Omental fat pad (tissue), 4 donors: ENCODE measurements at places on chromosomes 6 and 20. TPM values are rescaled to one million over a fixed set of nuclear protein-coding genes. Genes with fewer than 3 reads are reported as not detected.

DNA sequence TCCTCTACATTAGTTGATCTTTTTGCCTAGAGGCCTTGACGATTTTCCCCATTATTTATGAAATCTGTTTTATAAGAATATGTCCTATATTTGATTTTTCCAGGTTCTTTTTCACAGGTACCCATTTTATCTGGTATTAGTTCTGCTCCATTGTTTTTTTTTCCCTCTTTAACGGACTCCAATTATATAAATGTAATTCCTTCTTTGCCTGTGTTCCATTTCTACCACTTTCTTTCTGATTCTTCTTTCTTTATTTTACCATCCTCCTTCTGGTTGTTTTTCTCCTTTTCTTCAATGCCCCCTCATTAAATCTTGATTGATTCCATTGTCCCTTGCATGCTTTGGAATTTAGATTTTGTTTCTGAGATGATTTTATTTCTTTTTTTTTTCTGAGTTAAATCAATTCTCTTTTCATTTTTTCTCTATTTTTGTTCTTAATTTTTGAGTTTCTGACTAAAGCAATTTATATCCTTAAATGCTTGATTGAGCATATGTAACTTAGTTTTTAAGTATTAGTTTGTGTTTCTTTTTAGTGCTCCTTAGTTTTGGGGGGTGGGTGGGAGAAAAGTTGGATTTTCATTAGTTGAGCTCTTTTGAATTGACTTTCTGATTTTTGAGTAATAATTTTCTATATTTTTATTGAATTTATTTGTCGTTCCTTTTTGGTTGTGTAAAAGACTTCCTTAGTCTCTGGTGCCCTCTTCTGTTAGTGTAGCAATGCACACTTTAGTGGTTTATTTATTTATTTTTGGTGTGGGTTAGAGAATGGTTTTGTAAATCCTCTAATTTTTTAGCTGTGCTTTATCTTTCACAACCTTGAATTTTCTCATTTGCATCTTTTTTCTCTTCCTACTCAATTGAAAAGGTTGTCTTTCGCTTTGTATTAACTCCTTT lies 140.8 kb downstream of the FARS2 start:
- DNase-seq = no peak

DNA sequence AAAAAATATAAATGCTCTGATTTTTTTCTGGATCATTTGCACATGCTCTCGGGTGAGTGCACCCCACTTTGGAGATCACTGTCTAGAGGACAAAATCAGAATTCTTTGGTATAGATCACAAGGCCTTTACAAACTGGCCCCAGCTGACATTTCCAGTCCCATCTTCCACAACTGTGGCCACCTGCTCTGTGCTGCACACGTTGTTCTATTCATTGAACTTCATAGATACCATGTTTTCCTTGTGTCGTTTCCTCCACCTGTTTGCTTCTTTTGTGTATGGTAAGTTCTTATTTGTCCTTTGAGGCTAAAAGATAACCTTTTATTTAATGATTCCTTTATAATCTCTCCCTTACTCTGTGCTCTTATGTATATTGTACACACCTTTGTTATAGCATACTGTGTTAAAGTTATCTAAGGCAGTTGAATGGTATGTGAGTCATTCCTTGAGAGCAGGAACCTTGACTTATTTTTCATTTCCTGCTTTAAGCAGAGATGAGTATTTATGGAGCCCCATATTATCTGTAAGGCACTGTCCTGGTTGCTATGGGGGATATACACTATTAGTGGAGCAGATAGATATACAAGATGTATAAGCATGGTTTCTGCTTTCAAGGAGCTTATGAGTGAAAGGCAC lies 12.0 kb upstream of the SLC17A5 start:
- DNase-seq = no peak

- no peak for DNase-seq
These were observed 28.5 kb downstream of the SF3B5 start for GRCh38 chr6:144066741-144067484.

DNA sequence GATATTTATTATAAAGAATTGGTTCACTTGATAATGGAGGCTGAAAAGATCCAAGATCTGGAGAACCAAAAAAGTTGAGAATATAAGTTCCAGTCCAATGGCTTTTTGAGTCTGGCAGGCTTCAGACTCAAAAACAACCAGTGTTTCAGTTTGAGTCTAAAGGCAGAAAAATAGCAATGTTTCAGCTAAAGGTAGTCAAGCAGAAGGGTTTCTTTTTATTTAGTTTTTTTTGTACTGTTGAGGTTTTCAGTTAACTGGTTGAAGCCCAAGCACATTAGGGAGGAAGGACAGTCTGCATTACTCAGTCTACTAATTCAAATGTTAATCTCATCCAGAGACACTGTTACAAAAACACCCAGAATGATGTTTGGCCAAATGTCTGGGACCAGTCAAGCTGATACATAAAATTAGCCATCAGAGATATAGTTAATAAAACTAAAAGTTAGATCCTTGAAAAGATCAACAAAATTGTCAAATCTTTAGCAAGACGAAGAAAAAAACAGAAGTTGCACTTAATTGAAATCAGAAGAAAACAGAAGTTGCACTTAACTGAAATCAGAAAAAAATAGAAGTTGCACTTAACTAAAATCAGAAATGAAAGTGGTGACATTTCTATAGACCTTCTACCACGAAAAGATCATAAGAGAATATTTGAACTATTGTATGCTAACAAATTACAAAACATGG lies 980.3 kb upstream of the FLRT3 start:
- no peak for DNase-seq

GRCh38 chr20:3981132-3981452 lies 34.3 kb downstream of the RNF24 start:
- no peak for DNase-seq

DNA sequence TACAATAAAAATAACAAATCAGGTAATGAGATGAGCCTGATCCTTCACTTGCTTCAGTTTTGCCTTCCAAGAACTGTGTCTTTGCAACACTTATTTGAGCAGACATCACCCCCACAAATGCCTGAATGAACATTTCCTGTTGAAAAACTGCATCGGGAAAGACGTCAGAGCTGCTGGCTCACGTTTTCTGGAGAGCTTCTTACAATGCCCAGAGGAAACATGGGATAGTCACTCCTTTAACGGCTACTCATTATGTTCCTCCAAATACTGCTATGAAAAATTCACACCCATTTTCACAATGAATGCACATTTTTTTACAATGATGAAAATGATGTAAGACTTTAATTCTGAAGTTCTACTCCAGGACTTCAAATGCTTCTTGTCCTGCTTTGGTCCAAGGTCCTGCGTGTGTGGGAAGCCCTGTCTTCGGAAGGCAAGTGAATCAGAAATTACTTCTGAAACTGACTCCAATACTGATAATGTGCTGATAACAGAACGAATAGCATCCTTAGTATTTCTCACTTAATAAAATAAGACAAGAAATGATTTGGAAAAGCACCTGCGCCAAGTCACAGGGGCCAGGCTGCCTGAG lies 238.0 kb downstream of the ANKRD60 start:
- no peak for DNase-seq

DNA sequence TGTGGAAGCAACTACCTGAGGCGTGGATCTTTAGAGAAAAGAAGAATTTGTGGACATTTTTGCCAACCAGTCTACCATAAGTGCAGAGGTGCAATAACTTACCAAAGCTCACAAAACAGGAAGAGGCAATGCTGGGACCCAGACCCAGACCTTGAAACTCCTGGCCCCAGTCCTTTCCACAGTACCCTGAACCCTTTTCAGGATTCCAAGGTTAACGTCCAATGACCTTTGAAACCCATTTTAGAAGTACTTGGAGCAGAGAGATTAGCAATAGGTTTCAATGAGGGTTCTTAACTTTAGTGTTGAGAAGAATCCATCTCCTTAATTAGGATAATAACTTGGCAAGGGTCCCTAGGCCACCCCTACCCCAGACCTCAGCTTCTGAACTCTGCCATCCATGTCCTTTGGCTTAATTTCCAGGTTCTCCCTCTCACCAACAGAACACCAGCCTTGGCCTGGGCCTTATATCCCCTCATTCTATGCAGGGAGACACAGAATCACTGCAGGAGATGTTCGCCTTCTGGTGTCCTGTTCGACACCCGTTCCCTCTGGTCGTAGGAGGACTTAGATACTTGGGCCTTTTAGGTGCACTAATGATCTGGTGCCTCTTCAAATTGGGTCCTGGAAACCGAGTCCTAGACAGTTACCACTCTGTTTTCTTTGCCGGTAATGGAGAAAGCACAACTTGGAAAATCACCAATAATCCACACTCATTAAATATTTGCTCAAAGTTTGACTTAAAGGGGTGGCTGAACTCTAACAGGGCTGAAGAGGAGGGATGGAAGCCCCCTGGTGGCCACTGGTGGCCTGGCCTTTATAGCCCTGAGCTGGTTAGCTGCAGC lies 40.6 kb downstream of the ISM1 start:
- no peak for DNase-seq

- DNase-seq = no peak
These were observed 1359.4 kb upstream of the GJE1 start for GRCh38 chr6:140773276-140773675.

GRCh38 chr6:63573899-63574553 lies 1.7 kb downstream of the LOC128125822 start:
- DNase-seq = no peak

DNA sequence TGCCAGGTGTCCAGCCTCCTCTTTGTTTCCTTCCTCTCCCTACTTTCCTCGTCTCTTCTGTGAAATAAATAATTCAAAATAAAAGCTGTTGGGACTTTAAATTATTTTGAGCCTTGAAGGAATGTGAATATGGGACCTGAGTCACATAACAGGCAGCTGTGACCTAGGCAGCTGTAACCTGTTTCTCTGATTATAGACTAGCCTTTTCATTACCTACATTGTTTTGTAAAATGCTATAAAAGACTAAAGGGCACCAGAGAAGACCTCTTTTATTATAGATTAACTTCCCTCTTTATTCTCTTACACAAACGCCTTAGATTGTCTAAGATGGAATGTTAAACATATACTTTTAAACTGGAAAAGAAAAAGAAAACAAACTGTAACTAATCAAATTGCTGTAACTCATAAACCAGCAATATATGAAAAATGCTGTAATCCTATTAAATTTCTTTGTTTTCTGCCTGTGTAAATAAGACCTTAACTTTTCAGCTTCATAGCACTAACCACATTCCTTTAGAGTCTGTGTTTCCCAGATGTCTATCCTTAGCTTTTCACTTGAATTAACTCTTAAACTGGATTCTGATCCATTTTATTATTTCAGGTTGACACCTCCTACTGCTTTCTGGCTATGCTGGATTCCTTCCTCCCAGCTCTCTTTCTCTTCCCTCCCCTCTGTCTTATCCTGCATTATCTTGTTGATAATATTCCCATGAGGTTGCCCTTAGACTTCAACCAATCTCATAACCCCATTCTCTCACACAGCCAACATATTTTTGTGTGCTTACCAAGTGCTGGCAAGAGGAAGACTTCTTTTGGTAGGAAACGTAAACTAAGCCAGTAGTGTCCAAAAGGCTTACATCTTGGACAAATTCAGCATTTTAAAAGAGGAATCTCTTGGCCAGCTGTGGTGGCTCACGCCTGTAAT lies 69.2 kb downstream of the TPD52L1 start:
- DNase-seq = no peak

- DNase-seq = no peak
These were observed 218.2 kb downstream of the BMP7 start for GRCh38 chr20:57048027-57048869.

DNA sequence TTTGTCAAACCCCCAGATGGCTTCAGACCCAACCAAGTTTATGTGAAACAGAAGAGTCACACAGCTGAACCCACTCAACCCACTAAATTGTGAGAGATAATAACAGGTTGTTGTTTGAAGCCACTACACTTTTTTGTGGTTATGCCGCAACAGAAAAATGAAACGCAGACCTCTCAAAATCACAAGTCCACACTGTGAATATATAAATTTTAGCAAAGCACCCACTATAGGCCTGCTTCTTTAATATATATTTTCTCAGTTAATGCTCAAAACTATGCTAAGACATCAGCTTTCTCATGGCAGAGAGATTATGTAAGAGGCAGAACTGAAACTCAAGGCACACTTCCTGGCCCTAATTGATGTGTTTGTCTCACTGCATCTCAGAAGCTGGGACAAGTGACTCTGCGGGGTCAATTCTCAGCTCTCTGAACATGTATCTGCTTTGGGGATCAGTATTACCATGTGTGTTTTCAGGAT lies 27.7 kb downstream of the MAP3K5 start:
- DNase-seq = no peak

DNA sequence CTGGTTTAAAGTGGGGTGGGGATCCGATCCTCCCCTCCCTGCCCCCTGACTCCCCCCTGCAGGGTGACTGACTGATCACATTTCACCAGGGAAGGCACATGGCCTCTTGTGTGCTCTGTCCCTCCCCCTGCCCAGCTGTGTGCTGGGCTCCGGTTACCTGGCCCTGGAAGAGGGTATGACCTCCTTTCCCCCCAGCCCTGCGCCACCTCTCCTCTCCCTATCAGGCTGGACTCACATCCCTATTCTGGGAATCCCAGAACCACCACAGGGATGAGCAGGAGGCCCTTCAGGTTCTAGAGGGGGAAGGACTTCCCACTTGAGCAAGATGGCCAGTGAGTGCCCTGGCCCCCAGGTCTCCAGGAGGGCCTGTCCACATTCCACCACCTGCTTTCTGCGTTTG lies 2.1 kb upstream of the IP6K3 start:
- no peak for DNase-seq

DNA sequence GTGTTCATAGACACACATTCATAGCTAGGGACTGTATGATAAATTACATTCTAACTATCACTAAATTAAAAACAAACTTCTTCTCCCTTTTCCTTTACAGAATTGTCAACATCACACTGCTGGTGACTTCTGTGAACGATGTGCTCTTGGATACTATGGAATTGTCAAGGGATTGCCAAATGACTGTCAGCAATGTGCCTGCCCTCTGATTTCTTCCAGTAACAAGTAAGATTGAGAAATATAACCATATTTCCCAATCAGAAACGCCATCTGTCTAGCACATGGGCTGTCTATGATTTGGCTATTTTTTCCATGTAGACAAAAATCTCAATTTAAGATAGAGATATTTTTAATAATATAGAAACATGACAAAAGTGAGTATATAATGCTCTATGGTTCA lies 367.7 kb downstream of the ARHGAP18 start:
- no peak for DNase-seq

DNA sequence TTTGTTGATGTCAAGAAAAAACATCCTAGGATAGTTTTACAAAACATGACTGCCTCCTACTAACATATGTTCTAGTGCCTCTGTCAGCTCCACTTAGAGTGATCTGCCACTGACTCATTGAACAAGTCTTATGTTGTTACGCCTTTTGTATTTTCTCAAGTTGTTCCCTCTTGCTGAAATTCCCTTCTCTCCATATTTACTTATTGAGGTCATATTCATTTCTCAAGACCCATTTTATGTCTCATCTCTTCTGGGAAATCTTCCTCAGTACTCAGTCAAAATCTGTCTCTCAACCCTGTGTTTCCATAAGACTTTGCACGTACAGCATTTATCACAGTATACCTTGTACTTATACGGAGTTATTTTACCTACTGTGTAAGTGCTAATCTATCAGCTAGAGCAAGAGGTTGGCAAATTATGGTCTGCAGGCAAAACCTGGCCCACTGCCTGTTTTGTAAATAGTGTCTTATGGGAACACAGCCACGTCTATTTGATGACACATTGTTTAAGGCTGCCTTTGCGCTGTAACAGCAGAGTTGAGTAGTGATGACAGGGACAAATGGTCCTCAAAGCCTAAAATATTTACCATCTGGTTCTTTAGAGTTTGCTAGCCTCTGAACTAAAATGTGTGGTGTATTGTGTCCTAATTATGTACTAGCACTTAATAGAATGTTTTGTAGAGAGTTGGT lies 83.4 kb downstream of the ADGRB3 start:
- no peak for DNase-seq

SPATA25 gene
- total RNA-seq = 27.0 TPM

CALHM4 gene
- total RNA-seq = not detected

ZNF311 gene
- total RNA-seq = 0.56 TPM

RIN2 gene
- total RNA-seq = 69.3 TPM

BPIFA1 gene
- not detected for total RNA-seq

ISM1 gene
- 7.9 TPM for total RNA-seq

CLDN20 gene
- not detected for total RNA-seq

PDE10A gene
- 9.1 TPM for total RNA-seq
